ENCODE measurements at places on chromosomes 11 and 22. TPM values are rescaled to one million over a fixed set of nuclear protein-coding genes. Genes with fewer than 3 reads are reported as not detected.

DNA sequence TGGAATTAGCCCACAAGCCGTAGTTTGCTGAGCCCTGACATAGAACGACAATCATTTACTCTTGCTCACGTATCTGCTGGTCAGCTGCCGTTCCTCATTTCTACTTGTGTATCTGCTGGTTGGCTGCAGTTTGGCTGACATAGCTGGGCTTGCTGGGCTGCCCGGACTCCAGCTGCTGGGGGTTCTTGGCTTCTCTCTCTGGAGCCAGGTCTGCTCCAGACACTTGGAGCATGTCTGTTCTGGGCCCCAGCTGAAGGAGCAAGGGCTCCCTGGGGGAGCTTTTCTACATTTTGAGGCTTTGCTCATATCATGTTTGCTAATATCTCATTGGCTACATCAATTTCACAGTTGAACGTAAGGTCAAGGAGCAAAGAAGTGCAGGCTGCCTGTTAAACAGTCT, 47.3 kb downstream of the PRDM11 start:
- peaks cover 3% of the 10 kb centered on the region for H3K36me3 ChIP-seq
- no peaks in the 10 kb centered on the region for H3K4me1 ChIP-seq
- H3K4me3 ChIP-seq: no peak overlapping the region
- H3K27me3 ChIP-seq: no peaks in the 10 kb centered on the region

- no peak overlapping the region for H3K4me3 ChIP-seq
- peaks cover 6% of the 10 kb centered on the region for H3K4me1 ChIP-seq
- no peaks in the 10 kb centered on the region for H3K27me3 ChIP-seq
- DNase-seq: no peak
- no peak overlapping the region for H3K27ac ChIP-seq
Measured at GRCh38 chr22:42065438-42066125, 5.0 kb downstream of the NAGA start.

- H3K36me3 ChIP-seq: no peaks in the 10 kb centered on the region
- no peaks in the 10 kb centered on the region for H3K4me1 ChIP-seq
- no peaks in the 10 kb centered on the region for H3K27me3 ChIP-seq
- H3K27ac ChIP-seq: no peak overlapping the region
Measured at GRCh38 chr11:72932132-72932570, 117.9 kb downstream of the ATG16L2 start.

PTPRCAP gene
- total RNA-seq: 6.1 TPM

P2RX3 gene
- 0.18 TPM for total RNA-seq
